Liver (tissue), 10 donors: ENCODE measurements at places on chromosomes 2 and 18. TPM values are rescaled to one million over a fixed set of nuclear protein-coding genes. Genes with fewer than 3 reads are reported as not detected.

PIEZO2 gene
- polyA plus RNA-seq, result 2.5 TPM

ITGB6 gene
- 0.10 TPM for polyA plus RNA-seq

HES6 gene
- polyA plus RNA-seq, result 1.7 TPM

PCARE gene
- not detected for polyA plus RNA-seq

ZAP70 gene
- polyA plus RNA-seq, result 1.3 TPM

STAM2 gene
- polyA plus RNA-seq, result 4.0 TPM

INHBB gene
- 0.36 TPM for polyA plus RNA-seq

EFHD1 gene
- 28.5 TPM for polyA plus RNA-seq

RGPD3 gene
- 0.07 TPM for polyA plus RNA-seq

EDAR gene
- 0.09 TPM for polyA plus RNA-seq

SSB gene
- 61.4 TPM for polyA plus RNA-seq

KLHL30 gene
- 0.05 TPM for polyA plus RNA-seq

LHCGR gene
- not detected for polyA plus RNA-seq

SP140 gene
- 0.46 TPM for polyA plus RNA-seq

ANKRD30BL gene
- polyA plus RNA-seq, result not detected

ANO7 gene
- polyA plus RNA-seq, result 0.57 TPM

DCAF17 gene
- 3.0 TPM for polyA plus RNA-seq

MITD1 gene
- polyA plus RNA-seq, result 7.8 TPM

UGT1A7 gene
- polyA plus RNA-seq, result 0.02 TPM

MTA3 gene
- polyA plus RNA-seq, result 5.9 TPM

OTOS gene
- not detected for polyA plus RNA-seq

SERPINB3 gene
- not detected for polyA plus RNA-seq

TXNDC2 gene
- not detected for polyA plus RNA-seq

SH3RF3 gene
- 0.67 TPM for polyA plus RNA-seq
